Activated CD8-positive, alpha-beta memory T cell treated with anti-CD3 and anti-CD28 coated beads for 1 hour (primary cell): ENCODE measurements at places on chromosomes 7 and 10.

DNA sequence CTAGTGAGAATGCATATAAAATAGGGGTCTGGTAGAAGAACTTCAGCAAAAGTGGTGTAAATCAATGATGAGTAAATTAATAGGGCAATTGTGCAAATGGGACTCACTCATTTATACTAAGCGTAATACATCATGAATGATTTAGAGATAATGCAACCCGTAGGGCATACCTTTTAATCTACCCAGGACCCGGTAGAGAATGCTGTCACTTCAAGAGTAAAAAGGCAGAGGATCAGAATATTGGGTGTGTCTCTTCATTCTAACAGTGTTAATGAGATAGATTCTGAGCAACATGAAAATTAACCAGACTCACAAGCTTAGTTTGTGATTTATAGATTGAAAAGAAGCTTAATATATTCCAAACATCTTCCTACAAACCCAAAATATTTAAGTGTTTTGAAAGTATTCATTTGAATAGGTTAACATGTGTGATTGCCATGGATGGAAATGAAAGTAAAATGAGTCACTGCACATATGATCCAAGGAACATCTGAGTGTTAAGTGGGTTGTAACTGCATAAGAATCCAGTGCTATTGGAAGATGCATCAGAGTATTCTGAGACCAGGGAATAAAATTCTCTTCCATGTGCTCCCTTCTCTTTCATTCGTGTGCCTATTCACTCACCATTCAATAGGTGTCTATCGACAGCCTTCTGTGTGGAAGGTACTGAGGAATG, 690.6 kb downstream of the AUTS2 start:
- no peak for DNase-seq

- no peak for DNase-seq
Observed at GRCh38 chr10:92697663-92698511, 8.1 kb downstream of the HHEX start.

DNA sequence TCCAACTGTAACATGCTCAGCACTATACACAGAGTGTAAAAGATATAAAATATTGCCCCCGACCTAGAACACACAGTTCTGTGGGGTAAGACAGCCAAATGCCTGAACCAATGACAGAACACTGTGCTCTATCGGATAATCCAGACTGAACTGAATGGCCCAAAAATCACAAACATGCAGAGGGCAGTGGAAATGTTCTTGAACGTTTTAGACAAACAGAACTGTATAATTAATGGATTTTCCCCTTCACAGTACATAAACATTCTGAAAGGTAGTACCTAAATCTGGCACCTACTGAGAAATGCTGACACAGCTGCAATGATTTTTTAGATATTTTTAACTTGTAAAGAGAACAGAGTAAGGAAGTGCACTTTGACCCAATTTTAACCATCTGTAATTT, 33.4 kb downstream of the PARD3 start:
- no peak for DNase-seq

DNA sequence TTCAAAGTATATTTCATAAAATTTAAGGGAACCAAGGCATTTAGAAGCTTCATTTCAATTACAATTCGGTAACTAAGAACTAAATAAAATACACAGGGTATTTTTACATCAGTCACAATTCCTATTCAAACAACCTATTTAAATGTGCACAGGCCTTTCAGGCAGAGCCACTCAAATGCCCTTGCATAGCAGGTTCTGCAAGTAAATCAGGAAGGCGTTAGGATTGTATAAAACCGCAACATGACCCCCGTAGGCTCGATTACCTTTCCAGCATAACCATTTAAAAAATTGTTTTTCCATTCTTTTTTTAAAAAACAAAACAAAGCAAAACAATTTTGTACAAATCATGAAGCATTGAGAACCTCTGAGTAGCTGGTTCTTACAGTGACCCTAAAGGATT, 289.9 kb upstream of the SP8 start:
- no peak for DNase-seq

- DNase-seq, result no peak
Observed at GRCh38 chr10:76113952-76114351, 682.5 kb downstream of the LRMDA start.

- no peak for DNase-seq
Observed at GRCh38 chr7:120793213-120793936, 64.6 kb downstream of the TSPAN12 start.

DNA sequence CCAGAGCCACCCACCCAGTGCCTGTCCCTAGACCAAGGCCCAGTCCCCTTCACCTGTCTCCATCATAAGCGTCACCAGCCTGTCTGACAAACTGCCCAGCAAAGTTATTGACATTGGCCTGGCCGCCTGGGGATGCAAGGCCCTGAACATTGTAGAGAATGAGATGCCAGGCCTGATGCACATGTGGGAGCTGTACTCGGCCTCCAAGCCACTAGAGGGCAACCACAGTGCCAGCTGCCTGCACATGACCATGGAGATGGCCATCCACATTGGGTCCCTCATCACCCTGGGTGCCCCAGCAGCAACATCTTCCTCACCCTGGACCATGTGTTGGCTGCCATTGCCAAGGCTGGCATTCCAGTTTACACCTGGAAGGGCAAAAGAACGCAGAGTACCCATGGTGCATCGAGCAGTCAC, 63.7 kb upstream of the ANTXRL start:
- no peak for DNase-seq

DNA sequence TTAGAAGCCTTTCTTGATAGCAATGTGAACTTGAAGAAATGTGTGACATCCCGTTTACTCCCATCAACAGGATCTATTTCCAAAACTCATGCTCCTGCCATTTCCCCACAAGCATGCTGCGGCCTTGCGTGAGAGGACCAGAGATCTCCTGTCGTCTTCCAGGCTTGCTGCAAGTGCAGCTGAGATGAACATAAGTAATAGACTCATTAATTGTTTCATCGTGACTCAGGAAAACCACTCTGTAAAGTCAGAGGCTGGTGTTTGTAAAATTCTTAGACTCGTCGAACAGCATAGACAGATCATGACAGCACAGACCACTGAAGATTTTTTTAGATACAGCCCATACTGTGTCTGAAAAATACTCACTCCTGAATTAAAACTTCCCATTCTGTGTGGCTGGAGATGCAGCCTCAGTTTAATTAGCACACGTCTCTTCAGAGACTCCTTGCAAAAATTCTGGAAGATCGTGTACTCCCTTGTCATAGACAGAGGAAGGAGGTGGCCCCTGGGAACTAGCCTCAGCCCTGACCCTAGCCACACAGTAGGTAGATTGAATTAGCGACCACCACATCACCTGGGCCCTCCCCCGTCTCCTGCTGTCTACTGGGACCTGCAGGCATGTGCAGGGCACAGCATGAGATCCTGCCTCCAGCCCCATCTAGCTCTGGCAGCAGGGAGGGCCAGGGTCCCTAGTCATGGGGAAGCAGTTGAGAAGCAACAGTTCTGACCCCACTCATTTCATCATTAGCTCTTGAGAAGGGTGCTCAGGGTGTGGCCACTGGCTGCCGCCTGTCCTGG, 226.0 kb downstream of the CELF2 start:
- DNase-seq, result no peak

DNA sequence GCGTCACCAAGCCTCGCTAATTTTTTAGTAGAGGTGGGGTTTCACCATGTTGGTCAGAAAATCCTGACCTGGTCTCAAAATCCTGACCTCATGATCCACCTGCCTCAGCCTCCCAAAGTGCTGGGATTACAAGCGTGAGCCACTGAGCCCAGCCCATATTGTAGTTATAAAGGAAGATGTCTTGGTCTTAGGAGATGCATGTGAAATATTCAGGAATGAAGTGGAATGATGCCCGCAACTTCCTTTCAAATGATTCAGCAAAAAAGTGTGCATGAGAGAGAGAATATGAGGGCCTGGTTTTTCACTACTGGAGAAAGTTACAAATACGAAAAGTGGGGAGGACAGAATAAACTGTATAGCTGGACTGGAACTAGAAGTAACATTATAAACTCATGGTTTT, 15.9 kb downstream of the TMEM209 start:
- DNase-seq, result no peak

GRCh38 chr7:116713918-116714317, 41.9 kb downstream of the MET start:
- no peak for DNase-seq

DNA sequence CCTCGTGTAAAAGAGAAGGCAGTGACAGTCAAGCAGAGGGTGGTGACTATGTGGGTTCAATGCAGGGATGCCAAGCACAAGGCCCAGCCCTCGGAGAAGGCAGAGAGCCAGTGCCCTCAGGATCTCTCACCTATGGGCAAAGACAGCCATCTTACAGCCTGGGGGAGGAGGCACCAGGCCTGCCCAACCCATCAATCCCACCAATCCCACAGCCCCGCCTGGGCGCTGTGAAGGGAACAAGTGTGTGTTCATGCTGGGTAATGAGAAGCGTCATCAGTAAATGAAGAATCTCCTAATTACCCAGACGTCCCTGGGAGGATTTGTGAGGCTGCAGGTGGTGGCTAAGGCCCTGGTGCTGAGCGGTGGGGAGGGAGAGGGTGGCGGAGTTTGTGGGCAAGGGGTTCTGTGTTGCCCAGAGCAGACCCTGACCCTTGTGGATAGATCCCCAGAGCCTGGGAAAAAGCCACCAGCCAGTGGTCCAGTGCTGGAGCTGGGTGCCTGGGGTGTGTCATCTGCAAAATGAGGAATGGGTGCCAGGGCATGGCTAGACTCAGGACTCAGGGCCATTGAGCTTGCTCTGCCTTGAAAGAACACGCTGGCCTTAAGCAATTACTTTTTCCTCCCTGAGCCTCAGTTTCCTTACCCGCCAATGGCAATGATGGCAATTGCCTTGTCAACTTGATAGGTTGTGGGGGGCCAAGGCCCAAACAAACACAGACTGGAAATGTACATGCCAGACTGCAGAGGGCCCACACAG, 128.1 kb upstream of the UNC5B start:
- no peak for DNase-seq

- DNase-seq, result no peak
Observed at GRCh38 chr7:39069031-39069430, 91.3 kb downstream of the POU6F2 start.

GRCh38 chr7:129975309-129975708, 22.5 kb upstream of the UBE2H start:
- no peak for DNase-seq

DNA sequence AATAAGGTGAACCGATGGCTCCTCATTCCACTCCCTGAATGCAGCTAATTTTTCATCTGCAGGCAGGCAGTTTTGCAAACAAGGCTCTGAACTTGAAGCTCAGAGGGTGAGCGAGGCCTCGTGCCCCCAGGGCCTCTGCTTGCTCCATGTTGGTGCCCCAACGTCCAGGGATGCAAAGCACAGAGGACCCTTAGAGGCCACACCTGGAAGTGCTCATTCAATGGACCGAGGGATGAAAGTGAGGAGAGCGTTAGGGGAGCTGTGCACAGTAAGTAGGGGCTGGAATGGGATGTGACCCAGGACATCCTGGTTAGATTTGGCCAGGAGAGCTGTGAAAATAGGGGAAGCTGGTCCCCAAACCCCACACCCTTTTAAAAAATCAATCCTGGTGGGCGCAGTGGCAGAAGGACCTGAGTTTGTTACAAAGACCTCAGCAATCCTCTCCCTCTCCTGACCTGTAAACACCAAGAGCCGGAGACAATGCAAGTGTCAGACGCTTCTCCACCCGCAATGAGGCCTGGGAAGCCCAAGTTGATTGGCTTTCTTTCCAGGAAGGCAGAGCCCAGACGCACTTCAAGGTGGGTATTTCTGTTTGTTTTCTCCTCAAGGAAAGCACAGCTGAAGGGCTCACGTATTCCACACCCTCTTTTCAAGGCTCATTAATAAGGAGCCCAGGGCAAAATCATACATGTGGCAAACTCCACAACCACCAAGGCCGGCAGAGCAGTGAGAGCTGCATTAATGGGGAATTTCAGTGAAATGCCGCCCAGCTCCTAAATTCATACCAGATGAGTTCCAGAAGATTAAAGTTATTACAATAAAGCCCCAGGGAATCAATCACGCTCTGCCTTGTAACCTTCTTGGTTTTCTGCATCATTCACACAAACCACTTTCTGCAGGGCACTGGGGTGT, 14.1 kb upstream of the CXCL12 start:
- DNase-seq, result no peak

DNA sequence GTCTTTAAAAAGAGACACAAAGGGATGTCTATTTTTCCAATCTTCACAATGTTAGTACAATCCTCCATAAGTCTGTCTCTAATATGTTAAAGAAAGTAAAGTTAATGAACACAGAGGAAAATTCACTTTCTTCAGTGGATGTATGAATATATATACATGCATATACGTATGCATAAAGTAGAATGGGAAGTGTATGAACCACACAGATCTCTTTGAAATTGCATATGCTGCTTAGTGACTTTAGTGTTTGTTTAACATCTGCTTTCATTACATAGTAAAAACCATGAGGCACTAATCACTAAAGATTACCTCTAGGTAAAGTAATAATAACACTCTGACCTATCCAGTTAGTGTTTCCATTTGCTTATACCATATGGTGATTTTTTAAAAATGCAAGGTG, 451.2 kb downstream of the SEMA3D start:
- no peak for DNase-seq

- DNase-seq, result no peak
Observed at GRCh38 chr7:33754933-33755928, 150.1 kb upstream of the BMPER start.

DNA sequence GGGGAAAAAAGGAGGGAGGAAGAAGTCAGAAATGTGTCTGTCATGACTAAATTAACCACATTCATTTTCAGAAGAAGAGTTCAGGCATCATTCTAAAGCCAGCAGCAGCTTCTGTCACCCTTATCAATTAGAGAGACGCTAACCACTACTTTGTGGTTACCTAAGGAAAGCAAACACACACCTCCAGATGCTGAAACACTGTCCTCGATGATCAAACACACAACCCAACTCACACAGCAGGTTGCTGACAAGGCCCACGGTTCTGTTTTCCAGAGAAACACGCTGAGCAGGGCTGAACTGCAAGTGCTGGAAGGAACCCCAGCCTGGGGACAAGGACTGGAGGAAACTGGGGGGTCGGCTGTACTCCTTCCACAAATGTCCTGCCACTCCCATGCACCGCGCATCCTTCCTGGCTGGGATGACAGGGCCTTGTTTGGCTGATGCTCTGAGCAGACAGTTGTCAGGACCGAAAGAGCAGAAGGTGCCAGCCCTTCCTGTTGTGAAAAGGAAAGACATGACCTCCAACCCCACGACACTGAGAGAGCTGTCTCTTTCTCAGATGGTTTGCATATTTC, 36.6 kb downstream of the PRKCQ start:
- DNase-seq, result no peak

DNA sequence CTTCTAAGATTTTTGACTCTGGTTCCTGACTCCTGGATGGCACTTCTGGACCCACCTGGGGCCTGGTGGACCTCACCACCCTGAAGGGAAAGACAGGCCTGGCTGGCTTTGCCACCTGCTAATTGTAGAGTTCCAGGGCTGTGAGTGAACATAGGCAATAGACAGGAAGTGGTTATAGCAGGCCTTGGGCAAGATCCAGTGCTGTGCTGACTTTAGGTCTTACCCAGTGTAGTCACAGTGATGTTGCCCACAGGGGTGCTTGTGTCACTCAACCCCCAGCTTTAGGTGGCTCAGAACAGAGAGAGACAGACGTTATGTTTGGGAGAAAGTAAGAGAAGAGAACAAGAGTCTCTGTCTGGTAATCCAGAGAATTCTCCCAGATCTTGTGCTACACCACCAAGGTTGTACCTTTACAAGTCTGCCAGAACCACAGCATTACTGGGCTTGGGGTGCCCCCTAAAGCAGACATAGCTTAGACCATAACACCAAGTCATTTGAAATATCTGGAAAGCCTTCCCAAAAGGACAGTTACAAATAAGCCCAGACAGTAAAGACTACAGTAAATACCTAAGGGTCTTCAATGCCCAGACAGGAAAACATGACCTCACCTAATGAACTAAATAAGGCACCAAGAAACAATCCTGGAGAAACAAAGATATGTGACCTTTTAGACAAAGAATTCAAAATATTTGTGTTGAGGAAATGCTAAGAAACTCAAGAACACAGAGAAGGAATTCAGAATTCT, 303.4 kb downstream of the PCLO start:
- DNase-seq, result no peak
